ENCODE measurements at places on chromosomes 7 and 10. TPM values are rescaled to one million over a fixed set of nuclear protein-coding genes. Genes with fewer than 3 reads are reported as not detected.

Gene CTAGE8
- 0.01 TPM for polyA plus RNA-seq

Gene PSMG3
- polyA plus RNA-seq, result 66.9 TPM

Gene PITX3
- polyA plus RNA-seq, result not detected

Gene ANKRD61
- polyA plus RNA-seq, result 0.04 TPM
